ENCODE measurements at places on chromosomes 5 and 9.
A peak's percentile ranks its signal among the peaks of the same experiment; 100 is the strongest.

GRCh38 chr5:155906046-155906445 is 420.9 kb upstream of the SGCD start:
- no peak for DNase-seq

- no peak for DNase-seq
These were observed 9.8 kb downstream of the CKMT2 start for GRCh38 chr5:81242906-81243436.

DNA sequence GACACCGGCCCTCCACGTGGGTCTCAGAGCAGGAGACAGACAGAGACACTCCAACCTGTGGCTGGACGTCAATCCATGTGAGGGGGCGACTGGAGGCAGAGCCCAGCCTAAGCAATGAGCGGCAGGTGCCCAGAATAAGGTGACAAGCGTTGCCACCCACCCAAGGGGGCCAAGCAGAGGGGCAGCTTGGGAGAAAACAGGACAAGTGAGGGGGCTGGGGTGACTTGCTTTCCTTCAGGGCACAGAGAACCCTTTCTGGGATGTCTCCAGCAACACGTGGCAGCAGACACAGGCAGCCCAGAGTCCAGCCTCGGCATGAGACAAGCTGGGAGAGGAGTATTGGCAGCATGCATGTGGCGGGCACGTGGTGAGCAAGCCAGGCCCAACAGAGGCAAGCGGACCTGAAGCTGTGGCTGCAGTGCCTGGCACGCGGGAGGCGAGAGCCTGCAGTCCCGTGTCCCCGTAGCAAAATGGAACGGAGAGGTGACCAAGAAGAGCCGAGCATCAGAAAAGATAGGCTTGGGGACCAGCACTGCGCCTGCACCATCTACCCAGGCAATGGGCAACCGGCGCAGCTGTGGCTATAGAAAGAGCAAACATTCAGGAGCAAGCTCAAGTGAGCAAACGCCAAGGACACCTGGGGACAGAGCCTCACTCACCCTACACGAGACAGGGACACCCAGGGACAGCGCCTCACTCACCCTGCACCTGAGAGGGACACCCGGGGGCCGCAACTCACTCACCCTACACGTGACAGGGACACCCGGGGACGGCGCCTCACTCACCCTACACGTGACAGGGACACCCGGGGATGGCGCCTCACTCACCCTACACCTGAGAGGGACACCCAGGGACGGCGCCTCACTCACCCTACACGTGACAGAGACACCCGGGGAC is 6.2 kb downstream of the TERT start:
- DNase-seq: no peak

DNA sequence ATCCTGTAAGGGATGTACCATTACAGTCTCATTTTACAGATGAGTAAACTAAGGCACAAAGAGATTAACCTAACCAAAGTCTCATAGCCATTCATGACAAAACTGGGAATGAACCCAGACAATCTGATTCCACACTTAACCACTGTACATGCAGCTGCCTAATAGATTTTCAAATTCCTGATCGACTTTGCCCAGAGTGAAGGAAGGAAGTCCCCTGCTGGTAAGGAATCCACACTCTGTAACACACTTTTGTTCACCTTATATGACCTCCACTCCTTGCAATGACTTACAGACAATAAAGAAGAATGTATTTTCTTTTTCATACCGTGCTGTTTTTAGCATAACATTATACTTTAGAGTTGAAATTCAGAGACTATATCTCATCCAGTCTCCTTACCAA is 31.3 kb upstream of the PLPP6 start:
- DNase-seq: no peak

DNA sequence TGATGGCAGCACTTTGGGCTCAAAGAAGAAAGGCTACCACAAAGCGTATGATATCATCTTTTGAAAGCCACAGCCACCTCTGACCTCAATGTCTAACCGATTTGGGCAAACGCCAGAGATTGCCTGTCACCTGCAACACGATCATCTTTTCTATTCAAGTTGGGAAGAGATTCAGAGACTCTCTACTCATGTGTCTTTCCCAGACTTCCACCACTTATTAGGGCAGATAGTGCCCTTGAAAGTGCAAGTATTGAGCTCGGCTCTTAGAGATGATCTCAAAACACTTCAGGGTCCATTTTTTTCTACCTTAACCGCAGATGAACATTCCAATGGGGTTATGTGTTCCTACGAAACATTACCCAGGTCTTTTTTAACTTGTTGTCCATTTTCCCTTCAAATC is 213.7 kb downstream of the DRD1 start:
- DNase-seq: no peak

DNA sequence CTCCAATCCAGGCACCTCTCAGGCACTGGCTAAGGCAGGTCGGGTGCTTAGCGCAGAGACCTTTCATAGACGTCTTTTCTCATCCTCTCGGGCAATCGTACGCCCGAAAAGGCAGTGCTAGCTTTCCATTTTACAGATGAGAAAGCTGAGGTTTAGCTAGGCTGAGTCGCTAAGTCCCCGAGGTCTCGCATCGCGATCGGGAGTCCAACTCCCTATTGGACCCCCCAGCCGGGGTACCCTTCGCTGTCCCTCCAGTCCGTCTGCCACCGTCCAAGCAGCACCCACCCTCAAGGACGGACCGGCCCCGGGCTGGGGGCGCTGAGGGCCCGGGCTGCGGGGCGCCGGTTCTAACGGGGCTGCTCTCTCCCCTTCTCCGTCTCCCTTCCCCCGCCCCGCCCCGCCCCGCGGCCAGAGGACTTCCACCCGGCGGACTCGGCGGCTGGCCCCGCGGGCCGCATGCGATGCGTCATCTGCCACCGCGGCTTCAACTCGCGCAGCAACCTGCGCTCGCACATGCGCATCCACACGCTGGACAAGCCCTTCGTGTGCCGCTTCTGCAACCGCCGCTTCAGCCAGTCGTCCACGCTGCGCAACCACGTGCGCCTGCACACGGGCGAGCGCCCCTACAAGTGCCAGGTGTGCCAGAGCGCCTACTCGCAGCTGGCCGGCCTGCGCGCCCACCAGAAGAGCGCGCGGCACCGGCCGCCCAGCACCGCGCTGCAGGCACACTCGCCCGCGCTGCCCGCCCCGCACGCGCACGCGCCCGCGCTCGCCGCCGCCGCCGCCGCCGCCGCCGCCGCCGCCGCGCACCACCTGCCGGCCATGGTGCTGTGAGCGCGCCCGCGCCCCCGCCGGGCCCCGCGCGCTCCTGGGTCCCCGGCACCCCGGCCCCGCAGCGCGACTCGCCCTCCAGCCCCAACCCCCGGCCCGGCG is 12.5 kb upstream of the EXOSC2 start:
- DNase-seq: peak; percentile 76

GRCh38 chr5:74016373-74016772 is 390.4 kb downstream of the ARHGEF28 start:
- no peak for DNase-seq

DNA sequence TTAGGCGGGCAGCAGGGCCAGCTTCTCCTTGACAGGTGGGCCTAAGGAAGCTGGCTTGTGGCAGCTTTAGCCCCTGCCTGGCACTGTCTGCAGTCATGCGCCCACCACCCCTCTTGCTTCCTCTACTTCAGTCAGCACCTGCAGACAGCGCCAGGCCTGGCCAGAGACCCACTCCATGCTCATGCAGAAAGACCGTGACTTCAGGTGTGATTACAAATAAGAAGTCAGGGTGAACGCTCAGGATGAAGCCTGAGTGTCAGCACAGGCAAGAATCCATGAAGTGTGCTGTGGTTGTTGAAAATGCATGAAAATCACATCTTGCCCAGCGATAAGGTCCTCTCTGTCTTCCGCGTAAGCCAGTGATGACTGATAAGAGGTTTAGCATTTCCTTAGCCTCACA is 3.4 kb downstream of the CSF2 start:
- DNase-seq: no peak

GRCh38 chr9:135815830-135816650 is 91.3 kb downstream of the CAMSAP1 start:
- no peak for DNase-seq

DNA sequence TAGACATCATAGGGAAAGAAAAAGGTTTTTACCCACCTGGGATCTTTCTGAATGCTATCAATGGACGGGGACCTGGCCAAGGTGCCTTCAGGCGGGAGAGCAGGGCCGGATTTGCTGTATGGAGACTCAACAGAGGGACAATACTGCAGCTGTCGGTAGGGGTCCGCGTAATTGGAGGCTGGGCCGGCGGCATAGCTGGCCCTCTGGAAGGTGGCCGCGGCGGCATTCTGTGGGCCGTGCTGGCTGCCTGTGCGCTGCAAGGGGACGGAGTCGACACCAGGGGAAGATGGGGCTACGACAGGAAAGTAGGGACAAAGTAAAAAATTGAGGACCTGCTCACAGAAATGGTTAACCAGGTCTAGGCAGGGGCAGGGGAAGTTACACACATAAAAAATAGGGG is 557.9 kb downstream of the CTNND2 start:
- no peak for DNase-seq

DNA sequence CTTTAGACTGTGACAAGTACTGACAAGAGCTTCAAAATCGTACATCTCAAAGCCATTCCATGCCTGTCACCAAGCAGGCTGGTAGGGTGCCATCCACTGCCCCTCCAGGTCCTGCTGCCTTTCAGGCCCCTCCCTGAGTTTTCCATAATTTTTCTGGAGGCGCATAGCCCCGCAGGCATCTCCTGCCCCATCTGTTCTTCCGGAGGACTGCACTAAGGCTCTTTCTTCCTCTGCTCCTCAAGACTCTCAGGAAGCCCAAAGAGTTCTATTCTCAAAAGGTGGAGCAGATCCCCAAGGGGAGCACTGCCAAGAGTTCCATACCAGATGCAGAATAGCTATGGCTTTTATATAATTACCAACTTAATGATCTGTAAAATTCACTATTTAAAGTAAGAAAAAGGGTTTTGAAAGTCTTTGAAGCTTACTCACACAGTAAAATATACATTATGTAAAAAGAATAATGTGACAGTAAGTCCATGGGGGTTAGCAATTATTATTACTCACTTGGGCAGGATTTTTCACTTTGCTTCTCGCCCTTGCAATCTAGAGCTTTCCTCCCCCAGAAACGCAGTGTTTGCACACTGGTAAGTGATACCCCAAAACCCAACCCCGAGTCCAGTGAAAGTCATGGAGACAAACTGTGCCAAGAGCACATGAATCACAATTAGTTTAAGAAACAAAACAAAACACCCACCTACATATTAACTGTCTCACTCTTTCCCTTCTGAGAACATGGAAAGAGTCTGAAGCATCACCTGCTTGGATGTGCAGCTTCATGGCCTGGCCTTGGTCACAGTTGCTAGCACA is 114.1 kb upstream of the DAPK1 start:
- no peak for DNase-seq

All from testis (tissue), 5 donors.